ELR (cell line): ENCODE measurements at places on chromosomes 16 and 17.
A peak's percentile ranks its signal among the peaks of the same experiment; 100 is the strongest.

GRCh38 chr17:28743243-28744103, at the start of gene TRAF4:
TRAF4 (plus strand) TSS chr17:28744011; CDS start chr17:28744113, 102 bp downstream.
- peak; percentile 90 for DNase-seq

DNA sequence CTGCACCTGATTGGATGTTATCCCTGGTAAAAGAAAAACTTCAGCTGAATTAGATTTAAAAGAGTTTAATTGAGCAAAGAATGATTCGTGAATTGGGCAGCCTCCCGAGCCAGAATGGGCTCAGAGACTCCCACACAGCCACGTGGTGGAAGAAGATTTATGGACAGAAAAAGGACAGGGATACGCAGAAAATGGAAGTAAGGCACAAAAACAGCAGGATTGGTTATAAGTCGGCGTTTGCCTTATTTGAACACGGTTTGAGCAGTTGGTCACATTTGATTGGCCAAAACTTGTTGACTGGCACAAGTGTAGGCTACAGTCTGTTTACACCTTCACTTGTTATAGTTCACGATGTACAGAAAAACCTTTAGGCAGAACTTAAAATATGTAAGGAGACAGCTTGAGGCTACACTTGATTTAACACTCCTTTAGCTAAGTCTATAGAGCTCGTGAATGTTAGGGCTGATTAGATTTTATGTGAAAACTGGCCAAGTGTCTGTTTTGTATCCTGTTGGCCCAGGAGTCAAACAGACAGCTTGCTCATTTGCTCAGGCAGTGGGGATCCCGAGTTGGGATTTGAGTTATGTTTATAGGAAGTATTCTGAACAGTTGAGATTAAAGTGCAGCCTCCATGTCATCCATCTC, 119.5 kb upstream of the SHISA6 start:
- no peak for DNase-seq

DNA sequence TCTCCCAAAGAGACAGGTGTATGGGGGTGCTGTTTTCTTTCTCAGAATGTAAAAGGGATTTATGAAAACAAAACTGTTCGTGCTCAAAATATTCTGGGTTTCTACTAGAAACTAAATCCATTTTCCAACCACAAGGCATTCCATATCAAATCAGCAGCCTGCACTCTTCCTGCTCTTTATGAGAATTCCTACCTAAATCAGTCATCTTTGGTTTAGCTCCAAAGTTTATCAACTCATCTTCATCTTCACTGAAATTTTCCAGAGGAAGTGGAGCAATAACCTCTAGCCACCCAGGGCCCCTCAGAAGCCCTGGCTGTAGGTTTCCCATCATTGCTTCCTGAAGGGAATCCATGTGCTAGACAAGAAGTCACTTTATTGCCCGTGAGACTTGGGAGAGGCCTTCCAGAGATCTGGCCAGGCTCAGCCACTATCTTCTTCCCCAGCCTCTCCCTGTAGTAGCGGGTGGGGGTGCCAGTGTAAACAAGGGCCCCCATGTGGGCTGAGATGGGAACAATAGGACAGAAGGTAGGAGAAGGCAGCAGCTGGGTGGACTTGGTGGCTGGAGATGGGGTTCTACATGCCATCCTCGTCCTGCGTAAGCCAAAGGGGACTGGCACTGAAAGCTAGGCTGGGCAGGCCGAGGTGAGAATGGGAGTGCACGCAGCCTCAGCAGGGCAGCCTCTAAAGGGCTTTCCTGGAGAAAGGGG, 22.0 kb upstream of the ALDH3A1 start:
- DNase-seq, result peak; percentile 73

GRCh38 chr16:79811541-79811940, 211.0 kb upstream of the MAF start:
- DNase-seq, result no peak

DNA sequence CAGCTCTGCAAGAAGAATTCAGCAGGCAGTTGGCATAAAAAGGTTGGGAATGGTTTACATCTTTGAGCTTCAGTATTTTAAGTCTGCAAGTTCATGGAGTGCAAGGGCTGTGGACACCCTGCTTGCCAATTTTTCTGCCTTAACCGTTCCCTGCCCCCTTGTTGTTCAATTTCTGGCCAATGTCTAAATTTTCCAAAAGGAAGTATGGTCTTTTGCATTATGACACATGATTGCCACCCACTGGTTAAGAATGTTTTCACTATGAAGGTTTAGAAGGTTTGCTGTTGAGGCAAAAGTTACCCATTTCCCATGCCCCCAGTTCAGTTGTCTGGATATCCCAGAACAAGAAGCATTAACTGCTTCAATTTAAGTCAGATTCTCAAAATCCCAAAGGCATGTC, 441.9 kb downstream of the CDH13 start:
- DNase-seq, result peak; percentile 31

- peak; percentile 9 for DNase-seq
Measured at GRCh38 chr16:4461250-4462085, 13.0 kb downstream of the NMRAL1 start.

GRCh38 chr16:68366062-68366461, 55.2 kb downstream of the PRMT7 start:
- DNase-seq, result no peak

- DNase-seq, result no peak
Measured at GRCh38 chr17:8941980-8942622, 23.4 kb downstream of the PIK3R5 start.

- DNase-seq, result no peak
Measured at GRCh38 chr16:72902206-72902605, 145.7 kb downstream of the ZFHX3 start.

DNA sequence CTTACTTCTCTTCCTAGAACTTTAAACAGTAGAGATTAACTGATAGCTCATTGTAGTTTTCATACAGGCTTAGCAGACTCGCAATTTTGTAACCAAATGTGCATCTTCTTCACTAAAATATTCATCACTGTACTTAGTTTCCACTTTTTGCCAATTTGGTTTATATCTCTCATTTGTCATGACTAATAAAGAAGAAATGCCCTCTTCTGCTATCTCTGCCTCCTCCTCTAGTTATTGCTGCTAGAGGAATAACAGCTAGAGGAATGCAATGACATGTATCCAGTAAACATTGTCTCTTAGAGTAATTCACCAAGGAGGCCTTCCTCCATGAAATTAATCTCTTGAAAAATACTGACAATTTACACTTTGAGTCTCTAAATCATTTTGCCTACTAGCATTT, 115.5 kb upstream of the COX10 start:
- peak; percentile 20 for DNase-seq

- DNase-seq, result no peak
Measured at GRCh38 chr16:31461201-31461920, 2.1 kb downstream of the ARMC5 start.

GRCh38 chr17:15175356-15175755, 89.8 kb downstream of the PMP22 start:
- no peak for DNase-seq

GRCh38 chr16:46721885-46722284, 26.3 kb downstream of the MYLK3 start:
- no peak for DNase-seq

- no peak for DNase-seq
Measured at GRCh38 chr17:58050966-58051365, 32.3 kb upstream of the DYNLL2 start.

GRCh38 chr17:47995241-47995935, 24.5 kb downstream of the CDK5RAP3 start:
- DNase-seq, result no peak

GRCh38 chr17:15048381-15048780, 216.7 kb downstream of the PMP22 start:
- DNase-seq, result peak; percentile 4

DNA sequence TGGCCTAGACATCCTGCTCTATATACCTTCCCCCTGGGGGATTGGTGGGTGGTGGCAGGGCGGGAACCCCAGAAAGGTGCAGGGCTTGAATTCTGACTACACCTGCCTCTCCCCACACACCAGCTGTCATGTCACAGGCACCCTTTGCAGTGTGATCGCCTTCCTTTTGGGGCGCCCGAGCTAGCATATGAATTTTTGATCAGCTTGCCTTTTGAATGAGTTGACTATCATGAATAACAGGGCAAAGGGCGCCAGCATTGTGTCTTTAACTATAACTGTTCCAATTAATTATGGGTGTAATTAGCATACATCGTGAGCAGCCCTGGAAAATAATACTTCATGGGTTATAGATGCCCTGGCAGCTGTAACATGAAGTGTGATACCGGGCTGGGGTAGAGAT, 72.7 kb downstream of the CYLD start:
- no peak for DNase-seq
